ENCODE measurements at places on chromosomes 1 and 21.

DNA sequence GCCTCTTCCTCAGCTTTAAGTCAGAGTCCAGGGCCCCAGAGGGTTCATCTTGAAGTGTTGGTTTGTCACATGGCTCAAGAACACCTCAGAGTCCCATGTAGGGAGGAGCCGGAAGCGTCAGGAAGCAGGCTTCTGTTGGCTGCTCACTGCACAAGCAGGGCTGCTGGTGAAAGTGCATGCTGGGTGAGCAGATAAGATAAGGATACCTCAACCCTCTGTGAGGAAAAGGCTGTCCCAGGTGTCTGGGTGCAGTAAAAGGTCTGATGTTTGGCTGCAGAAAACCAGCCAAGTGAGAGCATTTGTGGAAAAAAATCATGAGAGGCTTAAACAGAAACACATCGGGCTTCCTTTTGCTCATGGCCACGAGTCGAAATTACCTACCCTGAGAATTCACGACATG lies 6.2 kb upstream of the TEX35 start:
- DNase-seq = no peak

DNA sequence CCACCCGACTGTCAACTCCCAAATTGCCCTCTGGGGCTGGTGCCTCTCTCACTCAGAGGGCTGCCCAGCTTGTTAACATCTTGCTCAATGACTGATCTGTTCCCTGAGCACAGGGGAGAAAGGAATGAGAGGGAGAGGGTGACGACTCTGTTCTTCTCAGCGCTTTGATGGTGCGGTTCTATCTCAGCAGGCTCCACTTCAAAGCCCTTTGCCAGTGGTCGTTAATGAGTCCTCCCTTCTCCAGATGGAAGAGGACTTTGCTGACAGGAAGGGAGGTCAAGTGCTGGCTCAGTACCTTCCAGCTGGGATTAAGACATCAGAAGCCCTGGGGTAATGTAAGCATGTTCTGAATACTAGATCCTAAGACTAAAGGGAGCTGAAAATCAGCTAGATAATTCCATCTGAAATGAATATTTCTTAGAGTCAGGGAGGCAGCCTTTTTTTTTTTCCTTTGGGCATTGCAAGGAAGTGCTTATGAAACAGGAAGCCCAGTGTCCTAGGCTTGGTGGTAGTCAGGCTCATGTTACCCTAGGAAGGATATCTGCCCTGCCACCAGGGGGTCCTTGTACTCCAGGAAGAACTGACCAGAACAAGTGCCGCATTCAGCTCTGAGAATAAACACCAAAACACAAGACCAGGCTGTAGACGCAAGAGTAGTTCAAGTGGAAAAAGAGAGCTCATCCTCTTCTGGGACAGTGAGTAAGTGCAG lies 4.7 kb downstream of the FMOD start:
- DNase-seq = no peak

DNA sequence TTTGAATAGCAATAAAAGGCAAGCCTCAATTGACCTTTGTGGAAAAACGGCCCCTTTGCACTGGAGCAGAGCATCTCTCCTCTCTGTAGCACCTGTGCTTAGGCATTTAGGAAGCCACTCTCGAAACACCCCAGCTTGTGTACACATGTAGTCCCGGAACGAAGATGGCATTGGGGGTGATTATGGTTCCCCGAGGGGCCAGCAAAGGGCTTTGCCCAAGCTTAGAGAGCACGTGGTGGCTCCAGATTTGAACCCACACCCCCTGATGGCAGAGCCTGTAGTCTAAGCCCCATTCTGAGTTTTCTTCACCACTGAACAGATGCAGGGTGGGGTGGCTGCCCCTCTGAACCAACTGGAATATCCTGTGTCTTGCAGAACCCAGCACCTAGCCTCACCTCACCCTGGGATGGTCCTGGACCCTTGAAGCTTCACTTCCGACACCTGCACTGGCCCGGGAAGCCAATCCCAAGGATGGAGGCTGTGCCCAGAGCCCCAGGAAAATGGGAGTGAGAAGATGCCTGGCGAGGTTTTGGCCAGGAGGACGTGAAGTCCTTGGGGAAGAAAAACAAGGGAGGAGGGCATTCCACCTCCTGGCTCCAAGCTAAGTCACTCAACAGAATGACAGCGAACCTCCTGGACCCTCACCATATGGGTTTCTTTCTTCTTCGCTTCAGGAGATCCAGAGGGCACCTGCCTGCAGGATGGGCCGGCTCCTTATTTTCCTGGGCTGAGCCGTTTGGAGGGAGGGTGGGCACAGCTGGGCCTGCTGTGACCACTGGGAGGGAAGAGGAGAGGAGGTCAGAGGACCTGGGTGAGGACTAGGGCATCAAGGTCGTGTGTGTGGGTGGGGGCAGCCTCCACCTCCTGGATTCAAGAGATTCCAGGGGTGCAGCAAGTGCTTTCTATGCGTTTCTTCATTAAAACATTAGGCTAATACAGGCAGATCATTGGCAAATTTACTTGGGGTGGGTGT lies 37.7 kb downstream of the IGFN1 start:
- no peak for DNase-seq

DNA sequence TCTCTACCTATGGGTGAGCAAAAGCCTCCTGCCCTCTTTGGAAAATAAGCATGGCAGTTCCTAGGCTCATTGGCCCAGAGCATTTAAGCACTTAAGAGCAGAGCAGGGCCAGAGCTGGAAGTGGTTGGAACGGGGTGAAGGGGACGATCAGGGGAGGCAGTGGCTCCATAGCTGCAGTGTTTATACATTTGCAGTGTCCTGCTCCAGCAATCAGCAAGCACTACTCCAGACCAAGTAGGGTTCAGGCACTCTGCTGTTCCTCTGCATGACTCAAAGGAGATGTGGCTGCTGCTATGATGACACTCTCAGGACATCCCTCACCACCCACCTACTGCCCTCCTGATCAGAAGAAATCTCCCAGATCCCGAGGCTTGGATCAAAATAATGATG lies 55.0 kb downstream of the TRABD2B start:
- no peak for DNase-seq

Data from left cardiac atrium (tissue), 4 donors.